ENCODE measurements at places on chromosomes 1 and 21.

DNA sequence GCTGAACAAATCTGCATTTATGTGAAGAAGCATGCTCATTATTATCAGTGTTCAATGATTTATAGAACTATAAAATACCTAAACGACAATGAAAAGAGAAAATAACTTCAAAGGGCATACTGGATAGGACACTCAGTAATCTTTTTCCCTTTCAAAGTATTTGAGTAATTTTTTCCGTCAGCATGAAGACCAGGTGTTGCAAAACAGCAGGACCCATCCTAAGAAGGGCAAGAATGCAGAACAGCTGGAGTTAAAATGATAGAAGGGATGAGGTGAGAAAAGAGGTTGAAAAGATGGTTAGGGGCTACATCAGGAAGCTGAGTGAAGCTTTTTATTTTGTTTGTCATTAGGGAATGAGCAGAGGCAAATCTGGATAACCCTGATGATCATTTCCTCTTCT, 7.1 kb upstream of the RGS18 start:
- DNase-seq: no peak

DNA sequence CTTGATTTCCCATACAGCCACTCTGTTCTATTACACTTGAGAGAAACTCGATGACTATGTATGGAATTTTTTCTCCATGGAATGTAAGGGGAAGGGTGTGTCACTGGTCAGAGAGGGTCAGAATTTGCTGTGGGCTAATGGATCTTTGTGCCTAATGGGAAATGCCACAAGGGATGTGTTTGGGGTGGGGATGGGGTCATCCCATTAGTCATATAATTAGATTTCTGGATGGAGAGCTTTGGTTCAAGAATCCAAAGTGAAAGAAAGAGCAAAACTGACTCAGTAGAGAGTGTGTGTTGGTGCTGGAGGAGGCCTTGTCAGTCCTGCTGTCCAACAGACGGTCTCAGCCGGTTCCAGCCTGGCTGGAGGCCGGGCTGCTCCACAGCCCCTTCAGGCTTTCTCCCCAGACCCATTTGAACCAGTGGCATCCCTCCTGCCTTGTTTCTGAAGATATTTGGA, 86.4 kb downstream of the LAMC2 start:
- peak; percentile 94 for DNase-seq

- no peak for DNase-seq
Observed at GRCh38 chr1:235455823-235456222, 48.4 kb downstream of the B3GALNT2 start.

GRCh38 chr1:71147637-71148360, 67.0 kb upstream of the ZRANB2 start:
- DNase-seq: no peak

DNA sequence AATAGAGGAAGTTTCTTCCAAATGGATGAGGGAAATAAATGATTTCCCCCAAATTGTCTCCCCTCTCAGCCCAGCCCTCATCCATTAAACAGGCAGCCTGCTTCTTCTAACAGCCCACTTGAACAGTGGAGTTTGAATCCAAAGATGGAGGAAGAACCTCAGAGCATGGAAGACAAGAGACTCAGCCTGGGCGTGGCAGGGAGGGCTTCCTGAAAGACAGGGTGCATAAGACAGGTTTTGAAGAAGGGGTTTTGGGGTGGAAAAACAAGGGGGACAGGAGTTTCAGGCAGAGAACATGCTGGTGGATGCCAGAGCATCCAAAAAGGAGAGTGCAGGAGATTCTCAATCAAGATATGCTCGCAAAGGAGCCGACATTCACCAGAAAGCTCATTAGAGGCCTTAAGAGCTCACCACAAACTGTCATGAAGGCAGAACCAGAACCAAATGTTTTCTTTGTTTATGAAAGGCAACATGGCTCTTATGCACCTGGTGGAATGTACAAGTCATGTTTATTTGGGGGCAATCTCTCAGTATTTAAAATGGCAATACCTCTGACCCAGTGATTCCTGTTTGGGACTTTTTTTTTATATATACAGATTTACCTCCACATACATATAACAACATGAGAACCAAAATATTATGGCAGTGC, 26.5 kb upstream of the TSPEAR start:
- DNase-seq: no peak

DNA sequence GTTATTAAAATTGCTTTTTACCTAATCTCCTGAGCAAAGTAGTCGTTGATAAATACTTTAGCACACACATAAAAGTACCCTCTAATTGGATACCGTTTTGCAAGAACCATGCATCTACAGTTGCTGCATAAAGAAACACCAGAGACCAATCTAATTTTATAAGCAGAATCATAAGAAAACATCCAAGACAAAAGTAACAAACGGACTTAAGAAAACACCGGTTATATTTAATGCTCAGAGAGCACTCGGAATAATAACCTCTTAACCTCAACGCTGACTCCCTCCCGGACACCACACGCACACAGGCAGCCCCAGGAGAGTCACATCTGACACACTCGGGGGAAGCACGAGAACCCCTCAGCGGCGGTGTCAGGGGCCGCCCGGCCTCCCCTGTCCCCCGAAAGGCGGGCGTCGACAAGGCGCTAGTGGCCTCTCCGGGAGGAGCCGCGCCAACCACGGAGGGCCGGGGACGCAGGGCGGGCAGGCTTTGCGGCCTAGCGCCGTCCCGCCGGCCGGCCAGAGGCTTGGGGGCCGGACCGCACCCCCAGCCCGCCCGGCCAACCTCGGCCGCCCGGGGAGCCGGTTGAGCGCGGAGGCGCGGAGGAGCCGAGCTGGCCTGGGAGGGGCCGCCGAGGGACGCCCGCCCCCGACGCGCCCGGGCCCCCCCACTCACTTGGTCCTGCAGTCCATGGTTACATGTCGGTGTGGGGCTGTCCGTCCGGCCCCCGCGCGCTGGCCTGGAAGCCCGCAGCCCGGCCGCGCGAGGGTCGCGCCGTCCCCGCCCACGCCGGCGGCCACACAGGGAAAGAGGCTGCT, 606 bp downstream of the DENND1B start:
- DNase-seq: no peak

GRCh38 chr21:42545317-42545716, 31.7 kb downstream of the SLC37A1 start:
- no peak for DNase-seq

GRCh38 chr1:226762988-226763904, 24.2 kb upstream of the ITPKB start:
- no peak for DNase-seq

Data from AG09309 (cell line).